SK-N-SH (cell line): ENCODE measurements at places on chromosomes 7 and 10.

DNA sequence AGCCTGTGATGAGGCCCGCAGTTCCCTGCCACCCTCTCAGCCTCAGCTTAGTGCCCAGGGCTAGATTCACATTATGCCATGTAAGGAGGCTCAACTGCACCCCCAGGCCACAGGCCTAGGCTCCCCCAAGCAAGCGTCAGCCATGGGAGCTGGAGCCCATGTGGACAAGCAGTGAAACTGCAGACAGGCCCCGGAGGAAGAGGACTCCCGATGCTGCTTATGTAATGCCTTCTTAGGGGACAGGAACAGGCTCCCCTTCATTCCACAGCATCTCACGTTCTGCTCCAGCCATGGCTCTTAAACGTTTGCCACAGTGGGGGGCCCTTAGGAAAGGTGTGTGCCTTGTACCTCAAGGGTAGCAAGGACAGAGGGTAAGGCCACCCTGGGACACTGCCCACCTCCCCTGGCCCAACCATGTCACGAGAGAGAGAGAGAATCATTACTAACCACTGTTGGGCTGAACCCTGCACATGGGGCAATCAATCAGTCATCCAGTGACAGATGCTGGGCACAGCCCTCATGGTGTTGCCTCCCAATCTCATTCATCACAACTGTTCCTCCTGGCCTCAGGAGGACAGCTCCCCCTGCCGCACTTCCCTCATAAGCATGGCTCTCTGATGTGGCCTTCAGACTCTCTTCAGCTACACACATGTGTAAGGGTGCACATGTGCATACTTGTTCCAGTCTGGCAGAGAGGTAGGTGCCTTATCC, 263.0 kb downstream of the GRID1 start:
- DNase-seq, result no peak

DNA sequence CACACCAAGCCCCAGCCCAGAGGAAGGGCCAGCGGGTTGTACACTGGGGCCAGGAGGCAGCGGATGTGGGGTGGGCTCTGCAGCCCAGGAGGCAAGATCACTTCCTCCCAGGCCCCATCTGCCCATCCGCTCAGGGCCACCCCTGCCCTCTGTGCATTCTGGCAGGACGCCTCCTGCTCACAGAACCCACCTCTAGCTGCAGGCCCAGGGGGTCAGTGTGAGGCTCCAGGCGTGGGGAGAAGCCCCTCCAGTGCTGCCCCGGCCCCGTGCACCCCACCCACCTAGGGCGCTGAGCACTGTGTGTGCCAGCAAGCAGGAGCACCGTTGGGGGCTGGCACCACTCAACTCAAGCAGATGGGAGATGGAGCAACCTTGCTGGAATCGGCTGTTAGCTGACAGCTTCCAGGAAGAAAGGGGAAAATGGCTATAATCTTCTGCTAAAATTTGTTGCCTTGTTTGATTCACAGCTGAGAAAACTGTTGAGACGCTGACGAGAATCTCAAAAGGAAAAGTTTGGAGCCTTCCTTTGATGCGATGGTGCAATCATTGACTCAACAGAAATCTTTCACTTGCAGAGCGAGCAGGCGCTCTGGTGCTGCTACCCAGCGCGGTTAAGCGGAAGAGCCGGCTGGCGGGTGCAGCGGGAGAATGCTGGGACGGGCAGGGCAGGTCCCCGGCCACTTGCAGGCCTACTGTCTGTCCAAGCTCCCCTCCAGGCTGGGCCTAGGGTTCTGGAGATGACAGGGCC, 276.1 kb downstream of the ELFN1 start:
- DNase-seq, result no peak

GRCh38 chr10:56351909-56352630, 9.0 kb downstream of the ZWINT start:
- no peak for DNase-seq

GRCh38 chr10:7593905-7594304, 72.9 kb downstream of the ITIH5 start:
- DNase-seq, result no peak

DNA sequence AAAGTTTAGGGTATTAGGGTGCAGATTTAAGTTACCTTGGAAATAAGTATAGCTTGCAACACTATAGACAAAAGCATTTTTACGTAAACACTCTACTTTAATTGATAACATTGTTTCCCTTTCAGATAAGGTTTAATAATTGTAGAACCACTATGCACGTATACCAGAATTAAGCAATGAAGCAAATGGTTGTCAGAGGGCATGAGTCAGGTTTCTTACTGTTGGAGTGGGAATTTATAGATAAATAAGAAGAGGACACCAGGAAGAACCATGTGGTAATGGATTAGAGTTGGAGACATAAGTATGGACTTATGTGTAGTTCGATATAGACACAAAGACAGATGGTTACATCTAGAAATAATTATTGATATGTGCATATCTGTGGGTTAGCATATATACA, 355.6 kb downstream of the ETV1 start:
- no peak for DNase-seq

- DNase-seq, result no peak
Measured at GRCh38 chr10:87846023-87846422, 17.3 kb downstream of the KLLN start.

DNA sequence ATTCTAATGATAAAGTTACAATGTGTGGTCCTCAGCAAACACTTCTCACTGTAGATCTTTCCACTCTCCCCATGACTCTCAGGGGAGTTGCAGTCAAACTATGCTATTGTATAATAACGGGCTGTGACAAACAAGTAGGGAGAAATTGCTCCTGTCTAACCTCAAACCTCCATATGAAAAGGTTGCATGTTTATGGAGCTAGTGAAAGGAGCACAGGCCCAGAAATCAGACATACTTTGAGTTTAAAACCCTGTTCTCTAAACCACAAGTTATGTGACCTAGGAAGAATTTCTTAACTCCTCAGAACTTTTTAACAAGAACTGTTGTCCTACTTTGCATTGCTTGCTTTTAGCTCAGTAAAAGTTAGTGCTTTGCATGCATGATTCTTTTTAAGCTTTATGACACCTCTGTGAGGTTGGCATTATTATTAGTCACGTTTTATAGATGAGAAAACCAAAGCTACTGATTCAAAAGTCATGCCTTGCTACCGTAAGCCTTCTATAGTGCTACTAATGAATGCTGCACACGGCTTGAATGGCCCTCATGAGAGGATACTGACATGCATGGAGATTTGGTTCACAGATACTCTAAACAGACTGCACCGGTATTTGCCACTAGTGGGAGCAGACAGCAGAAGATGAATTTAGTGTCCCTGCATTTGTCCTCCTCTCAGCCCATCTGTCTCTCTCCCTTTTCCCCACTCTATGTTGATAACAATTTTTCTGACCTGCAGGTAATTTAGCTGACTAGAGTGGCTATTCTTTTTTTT, 129.5 kb upstream of the PCGF5 start:
- peak; percentile 33 for DNase-seq

GRCh38 chr7:140245611-140246105, 68.9 kb upstream of the KDM7A start:
- no peak for DNase-seq
